ENCODE measurements at places on chromosomes 12 and 14. TPM values are rescaled to one million over a fixed set of nuclear protein-coding genes. Genes with fewer than 3 reads are reported as not detected.

Gene SLC5A8
- not detected for total RNA-seq

Gene SIX6
- not detected for total RNA-seq

Gene MAP1LC3B2
- 3.3 TPM for total RNA-seq

Gene CCDC38
- total RNA-seq, result not detected

Gene ESR2
- total RNA-seq, result not detected

- DNase-seq, result no peak
These were observed 168.0 kb downstream of the PHLDA1 start for GRCh38 chr12:75863533-75863932.

DNA sequence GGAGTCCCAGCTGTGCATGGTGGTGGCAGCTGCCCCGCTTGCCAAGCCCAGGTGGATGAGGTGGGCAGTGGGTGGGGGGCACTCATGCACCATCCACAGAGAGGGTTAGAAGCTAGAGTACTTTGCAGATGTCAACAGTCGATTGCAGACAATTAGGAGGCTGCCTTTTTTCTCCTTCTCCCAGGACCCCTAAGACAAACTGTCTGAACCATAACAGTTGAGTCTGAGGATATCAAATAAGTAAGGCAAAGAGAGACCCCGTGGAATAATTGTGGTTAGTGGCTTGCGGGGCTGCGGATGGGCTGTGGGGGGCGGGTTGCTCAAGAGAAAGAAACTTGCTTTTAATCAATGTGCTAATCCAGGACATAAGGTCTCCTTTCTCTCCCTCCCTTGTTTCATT, 926.2 kb downstream of the VRK1 start:
- no peak for DNase-seq

DNA sequence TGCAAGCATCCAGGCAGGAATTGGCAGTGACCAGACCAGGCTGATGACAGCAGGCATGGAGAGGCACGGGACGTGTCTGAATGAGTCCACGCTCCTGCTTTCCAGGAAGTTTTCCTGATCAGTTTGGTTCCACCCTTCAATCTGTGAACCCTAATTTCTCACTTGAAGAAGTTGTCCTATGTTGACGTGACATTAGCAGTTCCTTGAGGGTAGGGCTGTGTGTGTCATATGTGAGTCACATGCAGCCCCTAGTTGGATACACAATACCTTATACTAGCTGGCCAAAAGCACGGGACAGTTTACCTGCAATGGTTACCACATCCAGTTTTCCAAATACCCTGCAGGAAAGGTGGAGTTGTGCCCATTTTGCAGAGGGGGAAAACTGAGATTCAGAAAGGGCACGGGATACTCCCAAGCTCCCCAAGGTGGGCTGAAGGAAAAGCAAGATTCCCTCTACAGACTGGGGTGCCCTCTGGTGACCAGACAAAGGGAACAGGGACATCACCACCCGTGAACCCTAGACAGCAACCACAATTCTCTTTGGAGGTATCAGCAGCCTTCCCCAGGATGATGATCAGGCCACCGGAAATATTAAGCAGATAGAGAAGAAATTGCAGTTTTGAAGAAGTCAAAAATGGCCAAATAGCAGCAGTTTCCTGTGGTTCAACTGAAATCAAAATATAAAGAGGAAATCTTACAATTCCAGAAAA, 194.5 kb downstream of the PHETA1 start:
- no peak for DNase-seq

GRCh38 chr14:83044001-83044400, 1510.3 kb upstream of the SEL1L start:
- DNase-seq, result no peak

- DNase-seq, result no peak
These were observed 45.4 kb downstream of the AEBP2 start for GRCh38 chr12:19484738-19485137.

GRCh38 chr14:90811641-90812040, 4.6 kb downstream of the TTC7B start:
- no peak for DNase-seq

DNA sequence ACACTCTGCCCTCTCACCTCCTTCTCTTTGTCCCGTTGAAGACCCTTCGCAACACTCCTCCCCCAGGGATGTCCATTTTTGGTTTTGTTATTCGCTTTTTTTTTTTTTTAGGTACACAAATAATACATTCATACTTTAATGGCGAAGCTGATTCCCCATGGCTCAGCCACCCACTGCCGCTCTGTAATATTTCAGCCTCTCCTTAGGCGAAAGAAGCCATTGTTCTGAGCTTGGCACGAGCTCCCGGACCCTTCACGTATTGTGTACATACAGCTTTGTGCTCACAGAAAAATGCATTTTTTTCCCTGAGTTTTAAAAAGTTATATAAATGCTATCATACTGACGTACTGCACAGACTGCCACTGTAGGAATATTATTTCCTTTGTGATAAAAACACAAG, 115.0 kb downstream of the TMEM132C start:
- DNase-seq, result no peak

DNA sequence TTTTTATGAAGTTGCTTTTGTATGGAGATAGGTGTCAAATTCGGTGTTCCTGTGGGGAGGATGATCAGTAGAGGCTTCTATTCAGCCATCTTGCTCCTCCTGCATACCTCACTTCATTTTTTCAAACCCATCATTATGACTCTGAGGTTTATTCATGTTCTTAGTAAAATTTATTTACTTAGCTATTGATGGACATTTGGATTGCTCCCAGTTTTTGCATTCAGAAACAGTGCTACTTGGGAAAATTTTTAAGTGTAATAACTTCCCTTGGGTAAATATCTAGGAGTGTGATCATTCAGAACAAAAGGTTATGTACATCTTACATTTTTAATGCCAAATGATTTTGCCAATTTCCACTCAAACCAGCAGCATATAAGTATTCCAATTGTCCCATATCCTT, 208.3 kb downstream of the SYNE2 start:
- DNase-seq, result no peak

Data from chondrocyte (in vitro differentiated cells).